Glomerular endothelial cell (primary cell): ENCODE measurements at places on chromosomes 7 and 10.

GRCh38 chr7:5477723-5478531 is 54.3 kb upstream of the TNRC18 start:
- no peak for DNase-seq

DNA sequence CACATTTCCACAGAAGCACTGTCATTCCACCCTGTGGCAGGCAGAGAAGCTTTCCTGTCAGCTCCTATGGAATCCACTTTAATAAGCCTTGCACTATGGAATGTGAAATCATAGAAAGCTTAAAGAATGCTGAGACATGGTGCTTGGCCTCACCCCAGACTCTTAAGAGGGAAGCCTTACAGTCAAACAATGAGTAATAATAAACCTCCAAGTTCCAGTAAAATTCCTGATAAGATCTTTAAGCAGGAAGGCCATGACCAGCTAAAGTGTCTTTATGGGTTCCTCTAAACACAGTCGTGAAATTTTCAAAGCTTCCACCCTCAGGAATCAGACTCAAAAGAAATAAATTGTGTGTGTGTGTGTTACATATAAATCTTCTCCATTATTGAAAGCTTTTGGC is 11.9 kb upstream of the TEX36 start:
- DNase-seq, result peak; percentile 41

DNA sequence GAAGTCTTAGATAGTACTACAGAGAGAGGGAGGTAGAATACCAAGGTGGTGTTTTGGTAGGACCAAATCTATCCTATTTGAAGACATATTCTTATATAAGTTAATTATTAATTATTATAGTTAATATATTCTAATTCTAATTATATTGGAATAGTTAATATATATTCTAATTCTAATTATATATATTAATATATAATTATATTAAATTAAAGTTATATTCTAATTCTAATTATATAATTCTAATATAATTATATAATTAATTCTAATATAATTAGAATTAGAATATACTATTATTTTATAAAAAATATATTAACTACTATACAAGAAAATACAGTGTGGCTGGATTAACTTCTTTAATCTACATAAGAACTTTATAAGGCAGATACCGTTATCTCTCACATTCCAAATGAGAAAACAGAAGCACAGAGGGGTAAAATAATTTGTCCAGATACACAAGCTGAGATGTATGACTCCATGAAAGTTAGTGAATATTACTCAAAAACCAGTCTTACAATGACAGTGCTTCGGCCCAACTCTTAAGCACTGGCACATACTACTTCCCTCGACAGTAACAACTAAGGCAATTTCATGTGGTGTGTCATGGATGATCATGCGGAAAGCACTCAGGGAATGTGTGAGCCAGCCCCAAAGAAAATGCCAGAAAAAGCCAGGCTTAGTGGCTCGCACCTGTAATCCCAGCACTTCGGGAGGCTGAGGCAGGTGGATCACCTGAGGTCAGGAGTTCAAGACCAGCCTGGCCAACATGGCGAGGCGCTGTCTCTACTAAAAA is 42.6 kb downstream of the TYW1B start:
- no peak for DNase-seq

DNA sequence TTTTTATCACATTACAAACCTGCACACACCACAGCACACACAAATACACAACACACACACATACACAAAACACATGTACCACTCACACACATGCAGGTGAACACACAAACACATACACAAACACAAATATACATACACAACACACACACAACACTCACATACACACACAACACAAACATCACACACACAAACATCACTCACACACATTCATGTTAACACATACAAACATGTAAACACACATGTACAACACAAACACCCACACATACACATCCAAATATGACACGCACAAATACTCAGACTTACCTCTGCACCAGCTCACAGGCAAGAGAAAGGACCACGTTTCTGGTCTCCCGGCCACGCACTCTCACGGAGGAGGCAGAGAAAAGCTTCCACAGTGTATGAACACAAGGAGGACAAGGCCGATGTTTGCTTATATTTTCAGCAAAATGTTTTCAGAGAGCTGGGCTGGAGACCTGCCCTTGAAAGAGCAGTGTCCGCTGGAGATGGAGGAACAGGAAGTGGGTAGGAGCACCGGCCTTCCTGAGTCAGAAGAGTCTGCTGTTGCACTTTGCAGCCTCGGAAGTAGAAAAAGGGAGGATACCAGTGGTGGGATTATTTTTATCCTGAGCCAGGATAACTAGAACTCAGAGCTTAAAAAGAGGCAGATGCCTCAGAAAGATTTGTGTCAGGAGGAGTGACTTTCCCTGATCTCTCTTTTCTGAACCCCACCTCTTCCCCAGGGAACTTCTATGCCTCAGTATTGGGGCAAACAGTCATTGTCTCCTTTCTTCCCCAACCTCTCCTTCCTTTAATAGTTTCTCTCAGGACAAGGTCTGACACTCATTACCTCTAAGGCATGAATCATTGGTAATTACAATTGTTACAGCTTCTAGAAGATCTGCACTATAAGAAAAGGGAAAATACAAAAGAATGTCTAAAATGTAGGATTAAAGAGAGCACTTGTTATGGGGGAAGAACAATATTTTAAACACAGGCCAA is at the start of gene GIMAP6:
Gene GIMAP6 (minus strand): TSS at position 520 of the 999 bp plus-strand sequence. CDS start 2,243 bp downstream, outside the sequence.
- no peak for DNase-seq

DNA sequence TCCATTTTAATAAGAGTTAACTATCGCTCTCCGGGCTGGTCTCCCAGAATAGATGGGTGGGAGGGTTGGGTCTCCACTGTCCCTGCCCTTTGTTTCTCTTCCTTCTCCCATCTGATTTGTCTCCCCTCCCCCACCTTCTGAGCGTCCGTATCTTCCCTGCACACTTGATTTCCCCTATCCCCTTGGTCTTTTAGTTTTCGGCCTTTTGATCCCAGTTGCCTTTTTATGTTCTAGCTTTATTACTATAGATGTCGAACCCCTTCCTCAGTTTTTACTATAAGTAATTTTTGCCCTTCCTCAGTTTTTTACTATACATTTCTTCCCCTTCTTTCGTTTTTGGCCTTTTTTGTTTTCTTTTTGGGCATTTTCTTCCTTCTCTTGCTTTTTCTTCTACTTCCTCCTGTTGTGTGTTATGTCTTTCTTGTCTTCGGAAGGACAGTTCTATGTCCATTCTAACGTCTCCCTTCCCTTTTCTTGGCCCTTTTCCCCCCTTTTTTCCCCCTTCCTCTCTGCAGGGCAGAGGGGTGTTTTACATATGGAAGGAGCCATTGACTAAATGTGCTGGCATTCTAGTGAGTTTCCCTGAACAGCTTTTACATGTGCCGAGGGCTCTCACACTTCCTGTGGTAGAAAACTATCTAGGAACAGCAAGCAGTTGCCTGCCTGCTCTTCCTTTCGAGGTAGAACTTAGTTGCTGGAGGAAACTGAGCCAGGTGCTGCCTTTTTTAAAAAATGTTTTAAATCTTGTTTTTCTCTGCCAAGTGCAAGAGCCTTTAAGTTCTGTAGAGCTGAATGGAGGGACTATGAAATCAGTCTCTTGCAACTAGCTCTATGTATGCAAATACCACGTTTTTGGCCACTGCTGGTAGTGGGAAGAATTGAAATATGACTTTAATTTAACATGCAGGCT is 2.8 kb downstream of the TET1 start:
- no peak for DNase-seq

DNA sequence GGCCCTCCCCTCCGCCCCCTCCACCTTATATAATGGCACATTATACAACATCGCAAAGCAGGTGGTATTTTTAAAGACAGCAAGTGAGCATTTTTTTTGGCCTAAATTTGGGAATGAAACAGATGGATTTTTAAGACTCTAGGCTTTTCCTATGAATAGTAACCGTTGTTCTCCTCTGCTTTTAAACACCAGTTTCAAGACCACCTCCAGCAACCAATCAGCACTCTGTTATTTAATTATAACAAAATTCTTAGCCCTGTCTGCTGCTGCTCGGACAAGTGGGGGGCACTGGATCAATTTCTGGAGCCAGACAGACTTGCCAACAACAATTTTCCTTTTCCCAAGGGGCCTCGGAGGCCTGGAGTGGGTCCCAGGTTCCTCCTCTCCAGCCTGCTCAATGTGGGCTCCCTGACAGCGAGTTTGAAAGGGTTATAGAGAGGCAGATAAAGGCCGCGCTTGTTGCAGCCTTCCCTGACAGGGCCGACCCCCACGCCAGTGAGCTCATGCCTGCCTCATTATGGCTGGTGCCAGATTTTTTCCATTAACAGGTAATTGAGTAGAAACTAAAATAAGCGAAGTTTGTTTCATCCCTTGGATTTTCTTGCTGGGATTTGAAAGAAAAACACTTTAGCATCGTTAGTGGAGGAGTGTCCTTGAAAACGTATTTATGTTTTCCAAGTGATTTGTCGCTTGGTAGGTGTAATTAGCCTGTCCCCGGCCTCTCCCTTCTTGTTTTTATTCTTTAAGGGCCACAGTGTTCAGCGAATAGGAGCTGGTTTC is 227.3 kb downstream of the TCF7L2 start:
- no peak for DNase-seq

GRCh38 chr7:15719311-15719710 is 32.8 kb upstream of the MEOX2 start:
- DNase-seq, result no peak

DNA sequence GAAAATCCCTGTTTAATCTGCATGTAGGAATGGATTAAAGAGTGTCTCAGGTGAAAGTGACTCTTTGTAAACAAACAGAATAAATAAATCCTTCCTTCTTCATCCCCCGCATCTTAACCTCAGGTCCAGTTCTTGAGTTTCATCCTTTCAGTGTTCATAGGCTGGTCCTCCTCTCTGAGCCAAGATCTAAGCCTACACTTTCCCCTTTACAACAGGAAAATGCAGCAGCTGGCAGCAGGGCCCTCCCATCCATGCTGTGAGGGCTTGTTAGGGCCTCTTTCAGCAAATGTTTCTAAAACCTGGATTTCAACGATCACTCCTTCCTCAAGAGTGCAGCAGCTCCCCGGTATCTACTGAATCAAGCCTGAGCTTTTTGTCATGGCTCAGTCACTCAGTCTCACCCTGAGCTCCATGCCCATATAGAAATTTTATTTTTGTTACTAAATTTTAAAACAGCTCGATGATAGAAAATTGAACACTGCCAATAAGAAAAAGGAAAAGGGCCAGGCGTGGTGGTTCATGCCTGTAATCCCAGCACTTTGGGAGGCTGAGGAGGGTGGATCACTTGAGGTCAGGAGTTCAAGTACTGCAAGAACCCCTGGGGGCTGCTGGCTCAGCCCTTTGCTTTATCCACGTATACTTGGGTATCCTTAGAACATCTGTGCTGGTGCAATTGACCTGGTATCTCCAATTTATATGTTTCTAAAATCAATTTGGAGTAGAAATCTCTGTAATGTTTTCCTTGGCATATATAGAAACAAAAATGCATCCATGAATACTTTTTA is 15.6 kb downstream of the BLNK start:
- DNase-seq, result no peak
